ENCODE measurements at places on chromosomes 16 and 17. TPM values are rescaled to one million over a fixed set of nuclear protein-coding genes. Genes with fewer than 3 reads are reported as not detected.

DNA sequence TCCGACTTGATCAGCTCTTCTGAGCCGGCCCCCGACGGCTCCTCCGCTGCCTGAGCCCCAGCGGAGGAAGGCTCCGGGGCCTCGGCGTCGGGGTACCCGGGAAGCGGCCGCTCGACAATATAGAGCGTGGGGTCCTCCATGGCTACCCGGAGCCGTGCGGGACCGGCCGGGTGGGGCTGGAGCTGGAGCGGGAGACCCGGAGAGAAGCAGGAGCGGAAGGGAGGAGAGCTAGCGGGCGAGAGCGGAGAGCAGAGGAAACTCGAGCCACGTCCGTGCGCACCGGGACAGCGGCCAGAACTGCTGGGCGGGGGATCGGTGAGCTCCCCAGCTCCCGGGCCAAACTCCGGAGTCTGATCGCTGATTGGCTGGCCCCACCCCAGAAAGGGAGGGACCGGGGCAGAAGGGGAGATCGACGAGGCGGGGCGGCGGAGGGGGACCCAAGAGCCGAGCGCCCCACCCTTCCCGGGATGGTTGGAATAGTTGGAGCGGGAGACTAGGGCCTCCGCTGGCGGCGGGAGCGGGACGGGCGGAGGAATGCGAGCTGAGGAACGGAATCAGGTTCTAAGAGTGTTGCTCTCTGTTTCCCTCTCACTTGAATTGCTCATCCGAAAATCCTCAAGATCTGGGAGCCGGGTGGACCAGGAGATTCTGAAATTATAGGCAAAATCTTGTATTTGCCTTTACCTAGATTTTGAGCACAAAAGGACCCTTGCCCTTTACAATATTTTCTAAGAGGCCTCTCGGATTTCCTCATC lies at the start of gene CAVIN1:
TSS of gene CAVIN1 (minus strand) at position 299 of the 755 bp plus-strand sequence. CDS start at position 140, 159 bp downstream.
- peak; percentile 71 for DNase-seq

GRCh38 chr16:69906838-69907401 lies 44.2 kb upstream of the CLEC18A start:
- DNase-seq = no peak

DNA sequence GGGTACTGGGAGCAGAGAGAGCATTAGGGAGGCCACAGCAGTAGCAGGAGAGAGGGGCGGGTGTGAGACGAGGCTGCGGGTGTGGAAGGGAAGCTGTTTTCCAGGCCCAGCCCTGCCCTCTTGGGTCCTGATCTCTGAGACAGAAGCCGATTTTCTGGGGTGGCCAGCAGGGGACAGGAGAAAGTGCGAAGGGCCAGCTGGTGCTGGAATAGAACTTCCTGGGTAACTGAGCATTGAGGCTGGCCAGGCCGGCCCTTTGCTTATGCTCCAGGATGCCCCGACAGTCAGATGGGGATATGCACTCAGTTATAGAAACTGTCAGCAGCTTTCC lies 804 bp downstream of the BTBD17 start:
- DNase-seq = no peak

DNA sequence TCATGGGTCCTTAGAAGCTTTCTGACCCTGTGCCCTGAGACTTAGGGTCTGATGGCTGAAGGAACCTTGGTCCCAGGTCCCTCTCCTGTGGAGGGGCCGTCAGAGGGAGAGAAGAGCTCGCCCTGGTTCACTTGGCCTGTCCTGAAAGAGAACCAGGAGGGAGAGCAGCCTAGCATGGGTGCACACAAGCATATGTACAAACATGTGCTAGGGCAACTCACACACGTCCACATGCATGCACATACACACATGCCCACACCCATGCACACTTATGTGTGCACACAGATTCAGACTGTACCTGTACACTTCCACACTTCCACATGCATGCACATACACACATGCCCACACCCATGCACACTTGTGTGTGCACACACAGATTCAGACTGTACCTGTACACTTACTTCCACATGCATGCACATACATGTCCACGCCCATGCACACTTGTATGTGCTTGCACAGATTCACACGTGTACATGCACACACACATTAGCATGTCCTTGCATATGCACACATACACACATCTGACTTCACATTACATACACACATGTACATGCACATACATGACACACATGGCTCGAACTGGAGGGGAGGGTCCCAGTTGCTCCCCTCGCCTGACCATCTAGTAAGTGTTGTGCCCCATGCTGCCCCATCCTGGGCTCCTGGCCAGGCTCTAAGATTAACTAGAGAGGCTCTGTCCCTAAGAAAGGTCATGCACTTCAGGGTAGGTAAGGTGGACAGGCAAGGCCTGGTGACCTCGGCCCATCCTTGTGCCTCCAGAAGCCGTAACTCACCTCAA lies 122.0 kb downstream of the METRNL start:
- DNase-seq = no peak

DNA sequence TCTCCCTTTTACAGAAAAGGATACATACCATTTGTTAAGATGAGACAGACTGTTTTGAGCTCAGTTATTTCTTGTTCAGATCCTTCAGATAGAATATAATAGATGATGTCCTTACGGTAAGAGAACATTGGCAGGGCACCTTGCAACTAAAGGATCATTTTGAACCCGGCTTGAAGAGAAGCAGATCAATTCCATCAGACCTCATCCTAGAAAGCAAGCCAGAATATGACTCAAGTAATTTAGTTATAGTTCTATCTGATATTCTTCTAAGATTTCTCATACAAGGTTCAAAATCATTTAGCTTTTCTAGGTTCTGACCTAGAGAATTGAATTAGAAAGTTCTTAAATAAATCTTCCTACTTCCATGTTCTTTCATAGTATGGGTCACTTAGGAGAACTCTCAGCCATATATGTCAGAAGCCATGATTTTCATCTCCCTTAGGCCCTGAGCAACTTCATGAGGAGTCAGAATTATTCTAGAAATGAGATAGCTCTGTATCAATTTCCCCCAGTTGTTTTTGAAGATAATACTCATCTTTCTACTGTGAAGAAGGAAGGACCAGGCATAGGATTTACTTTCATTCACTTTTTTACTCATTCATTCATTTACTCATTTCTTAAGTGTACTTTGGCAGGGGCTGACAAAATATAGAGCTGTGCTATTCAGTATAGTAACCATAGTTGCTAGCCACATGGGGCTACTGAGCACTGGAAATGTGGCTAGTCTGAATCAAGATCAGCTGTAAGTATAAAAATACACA lies 2.5 kb upstream of the CMTM1 start:
- DNase-seq = no peak

- DNase-seq = peak; percentile 62
These were observed 190.9 kb upstream of the GSE1 start for GRCh38 chr16:85422196-85422631.

DNA sequence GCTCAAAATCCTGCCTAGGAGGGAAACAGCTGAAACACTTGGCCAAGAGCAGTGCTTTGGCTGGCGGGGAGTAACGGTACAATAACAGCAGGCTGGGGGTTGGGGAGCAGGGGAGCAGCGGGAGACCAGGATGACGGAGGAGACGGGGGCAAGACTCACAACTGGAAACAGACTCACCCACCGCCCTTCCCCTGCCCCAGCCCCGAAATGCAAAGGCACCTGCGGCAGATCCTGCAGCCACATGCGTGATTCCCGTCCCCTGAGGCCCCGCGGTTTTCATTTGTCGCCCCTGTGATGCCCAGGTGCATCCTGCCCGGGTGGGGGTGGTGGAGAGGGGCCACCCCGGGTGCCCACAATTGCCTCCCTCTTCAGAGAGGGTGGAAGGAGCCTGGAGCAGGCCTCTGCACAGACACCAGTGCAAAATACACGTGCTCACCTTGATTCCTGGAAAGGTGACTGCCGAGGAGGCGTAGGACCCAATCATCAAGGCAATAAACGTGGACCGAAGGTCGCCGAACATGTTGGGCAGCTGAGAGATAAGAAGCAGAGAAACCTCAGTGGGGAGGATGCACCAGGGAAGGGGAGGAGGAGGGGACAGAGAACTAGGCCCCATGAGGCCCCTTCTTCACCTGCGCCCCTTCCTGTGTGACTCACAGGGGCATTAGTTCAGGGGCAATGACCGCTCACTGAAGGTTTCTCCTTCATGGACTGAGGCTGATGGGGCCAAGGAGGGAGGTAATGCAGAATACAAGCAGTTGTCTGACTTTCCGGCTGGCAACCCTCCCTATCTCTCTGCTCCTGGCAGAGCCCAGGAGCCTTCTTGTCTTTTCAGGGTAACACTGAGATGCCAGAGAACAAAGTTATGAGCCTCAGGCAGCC lies 30.4 kb upstream of the PITPNA start:
- DNase-seq = no peak

DNA sequence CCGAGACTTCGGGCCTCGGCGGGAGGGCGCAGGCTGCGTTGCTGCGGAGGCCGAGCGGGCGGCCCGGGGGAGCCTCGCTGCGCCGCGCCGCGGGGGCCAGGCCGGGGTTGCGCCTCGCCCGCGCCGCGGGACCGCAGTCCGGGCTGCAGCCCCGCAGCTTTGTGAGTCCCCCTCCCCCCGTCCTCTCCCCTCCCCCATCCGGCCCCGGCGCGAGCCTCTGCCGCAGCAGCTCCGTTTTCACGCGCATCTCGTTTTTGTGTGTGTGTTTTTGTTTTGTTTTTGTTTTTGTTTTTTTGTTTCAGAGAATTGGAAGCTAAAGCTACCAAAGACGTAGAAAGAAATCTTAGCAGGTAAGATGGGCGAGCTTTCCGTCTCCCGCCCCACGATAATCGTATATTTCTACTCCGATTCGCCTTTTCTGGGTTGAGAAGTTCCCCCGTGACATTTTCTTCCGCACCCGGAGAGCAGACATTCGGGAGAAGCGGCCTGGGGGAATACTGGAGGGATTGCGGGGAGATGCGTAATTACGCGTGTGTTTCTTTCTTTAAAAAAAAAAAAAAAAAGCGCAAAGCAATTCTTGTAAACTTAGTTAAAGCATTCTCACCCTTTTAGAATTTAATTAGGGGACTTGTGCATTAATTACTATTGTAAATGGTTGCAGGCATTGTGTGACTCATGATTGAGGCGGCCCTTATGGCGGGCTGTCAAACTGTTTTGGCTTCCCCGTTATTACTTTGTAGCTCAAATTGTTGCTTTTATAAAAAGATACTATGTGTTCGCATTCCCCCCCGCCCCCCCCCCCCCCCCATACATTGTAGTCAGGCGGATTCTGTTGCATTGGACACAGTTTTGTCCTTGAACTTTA lies 732 bp downstream of the TNRC6A start:
- peak; percentile 58 for DNase-seq

The CA5A gene
- polyA plus RNA-seq = 0.54 TPM

The CA10 gene
- 10.3 TPM for polyA plus RNA-seq

The FAM20A gene
- 2.4 TPM for polyA plus RNA-seq

The XPO6 gene
- 80.2 TPM for polyA plus RNA-seq

The BAIAP2 gene
- 87.8 TPM for polyA plus RNA-seq

The ETV4 gene
- 1.3 TPM for polyA plus RNA-seq

The TBC1D3E gene
- polyA plus RNA-seq = not detected
